ENCODE measurements at places on chromosomes 5 and 9.

- no peak for DNase-seq
Observed at GRCh38 chr9:29981013-29981412, 2403.4 kb upstream of the ACO1 start.

DNA sequence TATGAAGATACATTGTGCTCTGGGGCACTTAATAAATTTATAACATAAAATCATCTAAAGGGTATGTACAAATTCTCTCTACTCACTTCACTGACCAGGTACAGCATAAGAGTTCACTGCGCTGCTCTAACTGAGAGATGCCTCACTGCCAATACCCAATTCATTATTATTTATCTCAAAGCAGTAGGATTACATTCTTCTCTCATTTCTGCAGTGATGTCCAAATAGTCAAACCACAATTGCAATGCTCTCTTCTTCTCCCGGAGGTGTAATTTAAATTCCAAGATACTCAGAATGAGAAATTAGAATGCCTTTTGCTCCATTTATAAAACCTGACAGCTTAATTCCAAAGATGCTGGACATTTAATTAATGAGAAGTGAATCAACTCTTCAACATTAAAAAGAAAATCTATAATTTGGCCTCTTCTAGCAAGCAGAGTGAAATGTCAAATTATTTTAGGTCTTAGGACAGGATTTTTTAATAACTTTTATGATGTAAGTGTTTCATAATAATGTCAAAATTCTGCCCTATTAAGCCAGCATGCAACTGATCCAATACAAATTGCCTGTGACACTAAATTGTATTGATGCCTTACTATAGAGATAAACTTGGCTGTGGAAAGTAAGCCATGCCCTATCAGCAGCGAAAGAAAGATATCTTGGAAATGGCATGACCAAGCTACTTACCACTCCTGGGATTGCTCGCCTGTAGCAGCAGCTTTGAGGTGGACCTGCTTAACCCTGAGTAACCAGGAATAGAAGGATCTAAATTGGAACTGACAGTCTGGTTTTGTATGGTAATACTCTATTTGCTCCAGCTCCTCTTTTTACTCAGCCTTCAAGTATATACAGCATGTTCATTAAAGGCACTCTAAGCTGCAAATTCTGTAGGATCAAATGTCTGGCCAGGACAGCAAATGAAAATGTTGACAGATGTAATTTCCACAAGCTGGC lies 374.2 kb upstream of the TYRP1 start:
- no peak for DNase-seq

DNA sequence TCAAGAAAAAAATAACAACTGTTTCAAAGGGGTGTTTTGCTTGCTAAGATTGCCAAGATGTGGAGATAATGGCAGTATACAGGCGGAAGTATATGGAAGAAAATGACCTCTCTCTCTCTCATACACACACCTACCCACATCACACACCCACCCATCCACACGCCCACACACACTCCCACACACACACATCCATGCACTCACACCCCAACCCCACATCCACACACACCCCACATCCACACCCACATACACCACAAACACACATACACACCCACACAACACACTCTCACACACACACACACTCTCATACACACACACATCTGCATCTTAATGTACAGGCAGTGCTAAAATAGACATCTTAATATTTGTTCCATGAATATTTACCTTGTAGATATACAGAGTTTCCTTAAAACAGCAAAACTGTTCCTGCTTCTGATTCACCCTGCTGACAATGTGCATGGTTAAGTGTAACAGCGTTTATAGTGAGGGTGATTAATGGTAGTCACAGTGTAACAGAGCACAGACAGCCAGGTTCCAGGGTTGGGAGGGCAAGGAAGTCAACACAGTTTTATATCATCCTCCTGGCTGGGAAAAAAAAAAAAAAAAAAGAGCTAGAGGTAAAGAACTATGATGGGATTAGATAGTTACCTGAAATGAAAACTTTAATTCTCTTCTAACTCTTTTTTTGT lies 8.3 kb downstream of the BHMT2 start:
- no peak for DNase-seq

DNA sequence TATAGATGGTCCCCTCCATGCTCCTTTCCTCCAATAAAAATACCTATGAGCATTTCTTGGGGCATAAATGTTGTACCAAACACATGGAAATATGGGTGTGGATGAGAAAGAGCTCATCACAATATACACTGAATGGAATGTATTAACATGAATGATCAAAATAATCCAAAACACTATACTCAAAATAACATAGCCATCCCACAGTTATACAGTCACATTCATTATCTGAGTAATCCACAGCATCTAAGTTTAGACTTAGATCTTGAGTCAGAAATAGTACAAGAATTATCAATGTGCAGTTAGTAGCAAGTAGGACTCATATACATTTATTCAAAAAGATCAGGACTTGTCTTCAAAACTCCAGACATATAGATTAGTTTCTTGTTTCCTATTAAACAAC lies 175.2 kb upstream of the NREP start:
- no peak for DNase-seq

DNA sequence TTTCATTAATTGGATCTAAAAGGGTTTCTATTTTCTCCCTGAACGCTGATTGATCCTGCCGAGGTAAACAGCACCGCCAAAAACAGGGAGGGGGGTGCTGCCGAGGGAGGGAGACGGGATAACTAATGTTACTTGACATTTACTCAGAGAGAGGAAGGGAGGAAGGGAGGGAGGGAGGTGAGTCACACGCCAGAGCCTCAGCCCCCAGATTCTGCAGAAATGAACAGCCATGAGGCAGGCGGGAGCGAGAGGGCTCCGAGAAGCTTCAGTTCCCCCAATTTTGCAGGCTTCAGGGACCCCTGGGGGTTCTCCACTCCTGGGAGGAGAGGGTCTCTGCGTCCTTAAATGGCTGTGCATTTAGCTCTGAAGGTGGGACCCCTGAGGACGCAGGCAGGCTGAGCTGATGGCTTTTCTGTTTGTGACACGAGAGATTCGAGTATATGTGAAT lies 59.1 kb upstream of the IER5L start:
- peak; percentile 15 for DNase-seq

- DNase-seq = no peak
Observed at GRCh38 chr5:178537467-178538371, 52.5 kb downstream of the COL23A1 start.

GRCh38 chr5:79069488-79070349 lies at the start of the genes BHMT2 and DMGDH:
BHMT2 (plus strand) TSS chr5:79069767; CDS start chr5:79069783, 16 bp downstream.
DMGDH (minus strand) TSS chr5:79069674; CDS start chr5:79069620, 54 bp downstream.
- DNase-seq = no peak

All from stimulated activated CD8-positive, alpha-beta memory T cell treated with anti-CD3 and anti-CD28 coated beads, Interleukin-7, amount 100 ng/mL, for 1 hour (primary cell).